ENCODE measurements at places on chromosomes 13 and 19.

GRCh38 chr13:26658448-26659385, 101.2 kb downstream of the WASF3 start:
- no peak for DNase-seq

DNA sequence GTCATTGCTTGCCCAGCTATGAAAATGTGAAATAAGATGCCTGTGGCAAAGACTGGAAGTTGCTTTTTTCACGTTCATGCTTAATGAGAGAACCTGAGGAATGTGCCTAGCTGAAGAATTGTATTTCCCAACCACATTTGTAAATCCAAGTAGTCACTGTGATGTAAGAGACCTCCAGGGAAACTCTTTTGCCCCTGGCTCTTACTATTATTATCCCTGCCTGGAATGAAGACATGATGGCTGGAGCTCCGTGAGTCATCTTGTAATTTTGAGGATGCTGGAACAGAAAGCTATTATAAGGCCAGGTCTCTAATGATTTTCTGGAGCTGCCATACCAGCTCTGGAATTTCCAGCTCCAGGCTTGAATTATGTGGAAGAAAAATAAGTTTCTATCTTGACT, 894.3 kb downstream of the DIAPH3 start:
- DNase-seq = no peak

DNA sequence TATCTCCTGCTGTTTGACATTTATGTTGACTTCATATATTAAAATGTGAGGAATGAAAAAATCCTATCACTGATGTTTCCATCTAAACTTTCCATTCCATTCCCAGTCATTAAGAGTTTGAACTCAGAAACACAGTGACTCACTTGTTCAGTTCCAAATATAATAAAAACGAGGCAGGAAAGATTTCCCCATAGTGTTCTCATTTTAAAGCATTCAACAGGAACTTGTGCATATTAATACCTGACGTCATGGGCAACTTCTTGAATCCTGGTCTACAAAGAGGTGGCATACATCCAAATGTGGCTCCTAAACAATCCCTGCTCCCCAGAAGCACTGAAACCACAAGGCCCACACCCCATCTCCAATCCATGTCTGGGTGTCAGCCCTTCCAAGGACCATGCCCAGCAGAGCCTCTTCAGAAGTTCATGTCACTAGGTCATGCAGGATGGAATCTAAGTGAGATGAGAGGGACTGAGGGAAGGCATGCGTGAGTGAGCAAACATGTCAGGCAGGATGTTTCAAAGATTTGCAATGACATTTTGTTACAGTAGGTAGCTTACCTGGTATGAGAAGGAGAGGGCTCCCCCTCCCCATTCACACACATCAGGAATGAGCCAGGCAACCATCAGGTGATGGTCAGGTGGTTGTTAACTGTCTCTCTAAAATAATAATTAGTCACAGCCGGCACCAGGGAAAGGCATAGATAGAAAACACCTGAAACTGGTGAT, 9.4 kb upstream of the ERVV-2 start:
- DNase-seq = no peak

DNA sequence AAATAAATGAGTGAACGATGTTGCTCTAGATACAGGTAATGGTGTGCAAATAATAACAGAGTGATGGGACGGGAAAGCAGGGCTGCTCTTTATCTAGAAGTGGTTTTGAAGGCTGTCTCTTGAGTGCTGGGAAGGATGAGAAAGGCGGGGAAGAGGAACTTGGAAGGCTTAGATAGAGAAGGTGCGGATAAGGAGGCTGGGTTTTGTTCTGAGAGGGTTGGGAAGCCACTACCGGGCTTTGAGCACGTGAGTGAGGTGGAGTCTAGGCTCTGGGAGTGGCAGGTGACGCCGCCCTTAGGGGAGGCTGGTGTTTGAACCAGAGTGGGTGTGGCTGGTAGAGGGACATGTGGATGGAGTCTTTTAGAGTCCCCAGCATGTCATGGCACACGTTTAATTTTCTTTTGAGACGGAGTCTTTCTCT, 811 bp downstream of the ARMC6 start:
- peak; percentile 13 for DNase-seq

DNA sequence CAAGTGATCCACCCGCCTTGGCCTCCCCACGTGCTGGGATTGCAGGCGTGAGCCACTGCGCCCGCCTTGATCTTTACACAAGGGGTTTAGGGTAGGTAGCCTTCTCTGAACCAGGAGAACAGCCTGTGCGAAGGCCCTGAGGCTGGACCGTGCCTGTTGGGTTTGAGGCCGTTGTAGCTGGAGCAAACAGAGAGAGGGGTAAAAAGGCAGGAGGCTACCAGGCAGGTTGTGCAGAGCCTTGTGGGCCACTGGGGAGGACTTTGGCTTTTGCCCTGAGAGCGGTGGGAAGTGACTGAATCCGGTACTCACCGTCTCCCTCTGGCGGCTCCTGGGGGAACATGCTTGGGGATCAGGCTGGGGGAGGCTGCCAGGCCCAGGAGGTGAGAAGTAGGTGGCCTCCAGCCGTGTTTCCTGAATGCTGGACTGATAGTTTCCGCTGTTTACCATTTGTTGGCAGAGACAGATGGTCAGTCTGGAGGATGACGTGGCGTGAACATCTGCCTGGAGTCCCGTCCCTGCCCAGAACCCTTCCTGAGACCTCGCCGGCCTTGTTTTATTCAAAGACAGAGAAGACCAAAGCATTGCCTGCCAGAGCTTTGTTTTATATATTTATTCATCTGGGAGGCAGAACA, 24.6 kb downstream of the SPC24 start:
- DNase-seq = peak; percentile 24

DNA sequence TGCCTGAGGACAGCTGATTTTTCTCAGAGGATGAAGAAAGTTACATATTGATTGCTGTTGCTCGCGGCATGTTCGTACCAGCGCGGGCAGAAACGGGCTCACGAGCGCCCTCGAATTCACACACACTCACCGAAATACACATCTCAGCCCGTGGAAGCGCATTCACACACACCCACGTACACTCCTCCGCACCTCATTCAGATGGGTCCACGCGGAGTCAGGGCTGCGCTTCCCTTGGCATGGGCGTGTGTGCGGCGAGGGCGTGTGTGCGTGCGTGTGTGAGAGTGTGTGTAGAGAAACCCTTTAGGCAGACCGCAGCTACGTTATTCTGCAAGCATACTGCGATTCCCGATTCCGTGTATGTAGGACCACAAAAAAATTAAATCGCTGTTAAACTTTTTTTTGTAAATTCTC, 2.1 kb upstream of the PCDH17 start:
- peak; percentile 86 for DNase-seq

DNA sequence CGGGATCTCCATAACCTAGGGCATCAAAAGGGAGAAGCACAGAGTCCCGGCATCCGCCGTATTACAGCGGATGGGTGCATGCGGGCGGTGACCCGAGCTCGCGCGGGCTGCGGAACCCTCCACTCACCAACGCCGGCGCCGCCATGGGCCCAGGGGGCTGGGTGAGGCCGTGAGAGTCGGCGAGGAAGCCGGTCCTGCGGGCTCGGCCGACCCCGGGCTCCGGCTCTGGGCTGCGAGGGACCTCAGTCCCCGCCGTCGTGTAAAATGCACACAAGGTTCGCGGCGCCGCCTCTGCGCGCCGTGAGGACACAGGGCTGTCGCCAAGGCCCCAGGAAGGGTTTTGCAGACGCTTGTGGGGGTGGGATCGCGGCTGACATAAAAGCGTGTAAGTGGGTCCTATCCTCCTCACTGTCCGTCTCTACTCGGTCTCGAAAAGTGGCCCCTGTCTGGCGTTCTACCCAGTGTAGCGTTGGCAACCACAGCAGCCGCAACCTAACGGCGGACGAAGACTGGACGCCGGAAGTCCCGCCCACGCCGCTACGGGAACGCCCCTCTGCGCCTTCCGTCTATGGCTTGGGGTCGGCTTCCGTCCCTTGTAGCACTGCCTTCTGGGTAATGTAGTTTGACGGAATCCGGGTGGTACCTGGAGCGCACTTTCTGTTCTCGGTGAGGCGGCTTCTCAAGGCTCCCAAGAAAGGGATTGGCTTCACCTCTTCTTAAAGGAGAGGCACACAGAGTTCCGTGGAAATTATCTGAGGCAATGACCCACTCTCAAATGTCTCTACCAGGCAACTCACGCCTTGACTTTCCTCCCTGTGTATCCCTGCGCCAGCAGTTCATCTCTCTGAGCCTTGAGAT, at the start of gene ZNF599:
TSS of gene ZNF599 (minus strand) at position 519 of the 858 bp plus-strand sequence. CDS start at position 145, 374 bp downstream.
- peak; percentile 92 for DNase-seq

- DNase-seq = no peak
These were observed 130.6 kb downstream of the KLF5 start for GRCh38 chr13:73189362-73189761.

- no peak for DNase-seq
These were observed 8.6 kb downstream of the PRKCSH start for GRCh38 chr19:11444059-11444458.

DNA sequence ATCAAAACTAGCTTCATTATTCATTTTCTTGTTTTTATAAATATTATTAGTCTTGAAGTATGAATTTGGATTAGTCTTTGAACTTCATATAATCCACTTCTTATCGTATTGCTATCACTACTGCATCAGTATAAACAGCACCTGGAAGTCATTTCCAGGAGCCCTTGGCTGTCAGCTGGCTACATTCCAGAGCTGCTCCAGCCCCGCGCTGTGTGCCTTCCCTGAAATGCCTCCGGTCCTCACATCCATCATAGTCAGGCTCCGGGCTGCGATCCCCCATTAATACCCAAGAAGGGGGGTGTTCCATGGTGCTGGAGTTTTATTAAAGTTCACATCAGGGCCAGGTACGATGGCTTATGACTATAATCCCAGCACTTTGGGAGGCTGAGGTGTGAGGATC, 124.3 kb upstream of the GJB6 start:
- DNase-seq = no peak

GRCh38 chr13:44305917-44306370, 67.7 kb upstream of the SERP2 start:
- DNase-seq = peak; percentile 76

DNA sequence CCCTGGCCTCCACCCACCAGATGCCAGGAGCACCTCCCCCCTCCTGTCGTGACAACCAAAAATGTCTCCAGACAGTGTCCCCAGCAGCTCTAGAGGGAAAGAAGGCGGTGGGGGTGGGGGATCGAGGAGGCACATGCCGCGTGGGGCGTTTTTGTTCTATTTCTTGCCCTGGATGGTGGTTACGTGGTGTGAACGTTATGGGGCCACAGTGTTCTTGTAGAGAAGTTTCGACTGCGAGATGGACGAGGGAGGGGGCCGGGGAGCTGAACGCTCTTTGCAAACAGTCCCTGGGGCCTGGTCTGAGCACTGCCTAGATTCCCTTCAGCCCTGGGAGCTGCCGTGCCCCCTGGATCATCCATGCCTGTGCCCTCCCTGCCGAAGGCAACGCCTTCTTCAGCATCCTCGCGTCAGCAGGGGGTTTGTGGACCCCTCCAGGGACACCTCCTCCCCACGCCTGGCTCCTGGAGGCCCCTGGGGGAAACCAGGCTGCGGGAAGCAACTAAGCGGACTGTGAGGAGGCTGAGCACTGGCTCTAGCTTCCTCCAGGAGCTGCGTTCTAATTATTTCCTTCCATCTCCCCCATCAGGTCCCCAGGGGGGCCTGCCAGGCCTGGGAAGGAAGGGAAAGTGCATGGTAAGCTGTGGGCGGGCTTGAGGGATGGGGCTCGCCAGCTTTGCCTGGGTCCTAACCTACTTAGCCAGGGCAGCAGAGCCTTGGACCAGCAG, 131.5 kb downstream of the IER2 start:
- no peak for DNase-seq

- DNase-seq = no peak
These were observed 11.9 kb upstream of the NOTCH3 start for GRCh38 chr19:15212711-15213110.

DNA sequence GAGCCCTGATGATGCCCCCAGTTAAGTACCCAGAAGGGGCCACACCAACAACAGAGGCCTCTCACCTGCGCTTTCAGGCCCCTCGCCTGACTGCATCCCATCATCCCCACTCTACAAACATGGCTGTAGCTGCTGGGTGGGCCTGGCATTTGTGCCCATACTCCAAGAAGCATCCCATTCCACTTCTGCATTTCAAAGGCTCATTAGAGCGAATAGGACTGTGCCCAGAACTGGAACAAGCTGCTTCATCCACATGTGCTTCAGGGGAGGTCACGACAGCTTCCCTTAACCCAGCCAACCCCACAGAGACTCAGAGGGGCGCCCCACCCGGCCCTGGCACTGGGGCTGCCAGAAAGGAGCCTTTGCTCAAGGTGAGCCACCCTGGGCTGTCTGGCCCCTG, 156.9 kb downstream of the SIPA1L3 start:
- no peak for DNase-seq

- DNase-seq = no peak
These were observed 133.7 kb downstream of the RAP2A start for GRCh38 chr13:97567510-97568243.

DNA sequence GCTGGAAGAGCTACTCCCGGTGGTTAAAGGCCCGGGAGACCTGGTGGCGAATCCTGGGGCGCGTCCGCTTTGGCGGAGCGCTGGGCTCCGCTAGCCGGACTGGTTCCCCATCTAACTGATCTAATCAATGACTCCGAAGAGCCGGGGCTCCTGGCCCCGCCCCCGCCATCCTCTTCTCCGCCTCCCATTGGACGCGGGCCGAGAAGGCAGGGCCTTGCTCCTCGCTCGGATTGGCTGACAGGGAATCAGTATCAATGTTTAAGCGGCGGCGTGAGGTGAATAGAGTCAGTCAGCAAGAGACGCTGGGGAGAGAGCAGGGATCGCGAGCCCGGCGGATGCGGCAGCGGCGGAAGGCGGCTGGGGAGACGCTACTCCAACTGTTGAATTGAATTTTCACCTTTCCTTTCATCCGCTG, 1.7 kb upstream of the PCDH17 start:
- peak; percentile 97 for DNase-seq

DNA sequence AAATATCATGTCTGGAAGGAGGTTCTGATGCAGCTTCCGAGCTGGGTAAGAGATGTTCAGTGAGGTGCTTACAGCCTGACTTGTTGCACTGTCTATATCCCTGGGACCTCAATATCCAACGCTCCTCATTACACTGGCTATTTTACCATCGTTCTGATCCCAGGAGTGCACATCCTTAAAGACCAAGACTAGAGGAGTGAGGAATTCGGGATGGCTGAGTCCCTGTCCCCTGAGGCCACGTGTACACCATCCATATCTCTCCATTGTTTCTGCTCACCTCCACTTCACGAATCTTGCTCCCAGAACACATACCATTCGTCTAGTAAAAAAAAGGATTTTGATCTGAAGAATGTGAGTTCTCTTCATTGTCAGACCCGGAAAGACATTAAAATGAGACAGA, at the start of gene OR7G2:
TSS of gene OR7G2 (minus strand) at position 101 of the 400 bp plus-strand sequence. CDS start 4,232 bp downstream, outside the sequence.
- no peak for DNase-seq

DNA sequence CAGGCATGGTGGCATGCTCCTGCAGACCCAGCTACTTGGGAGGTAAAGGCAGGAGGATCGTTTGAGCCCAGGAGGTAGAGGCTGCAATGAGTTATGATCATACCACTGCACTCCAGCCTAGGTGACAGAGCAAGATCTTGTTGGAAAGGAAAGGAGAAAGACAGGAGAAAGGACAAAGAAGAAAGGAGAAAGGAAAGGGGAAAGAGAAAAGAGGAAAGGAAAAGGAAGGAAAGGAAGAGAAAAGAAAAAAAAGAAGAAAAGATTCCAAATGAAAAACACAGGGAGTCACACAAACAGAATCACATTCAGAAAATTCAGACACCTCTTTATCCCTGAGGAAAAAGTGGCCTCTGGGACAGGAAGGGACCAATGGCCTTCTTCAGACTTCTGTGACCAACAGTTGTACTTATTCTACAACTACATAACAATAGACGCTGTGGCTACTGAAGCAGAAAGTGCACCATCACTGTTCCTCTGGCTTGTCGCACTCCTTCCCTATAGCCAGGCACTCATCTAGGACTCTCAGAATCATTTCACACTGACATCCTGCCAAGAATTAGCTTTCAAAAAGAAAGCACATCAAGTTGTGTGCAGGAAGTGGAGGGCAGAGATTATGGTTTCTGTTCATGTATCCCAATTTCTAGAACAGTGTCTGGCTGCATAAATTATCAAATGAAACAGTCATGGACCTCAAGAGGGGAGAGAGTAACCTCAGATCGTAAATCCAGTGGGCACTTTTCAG, 5.9 kb downstream of the MTMR6 start:
- DNase-seq = no peak

All from NCI-H748 treated with DMSO at 0.1 percent for 48 hours (cell line).